ENCODE measurements at places on chromosomes 11 and 22.

- DNase-seq = no peak
Observed at GRCh38 chr11:84420271-84420670, 1134.1 kb upstream of the CCDC90B start.

GRCh38 chr22:22881116-22882000 is 6.3 kb upstream of the IGLL5 start:
- DNase-seq = no peak

GRCh38 chr22:41780746-41781505 is 19.6 kb upstream of the CCDC134 start:
- DNase-seq = no peak

DNA sequence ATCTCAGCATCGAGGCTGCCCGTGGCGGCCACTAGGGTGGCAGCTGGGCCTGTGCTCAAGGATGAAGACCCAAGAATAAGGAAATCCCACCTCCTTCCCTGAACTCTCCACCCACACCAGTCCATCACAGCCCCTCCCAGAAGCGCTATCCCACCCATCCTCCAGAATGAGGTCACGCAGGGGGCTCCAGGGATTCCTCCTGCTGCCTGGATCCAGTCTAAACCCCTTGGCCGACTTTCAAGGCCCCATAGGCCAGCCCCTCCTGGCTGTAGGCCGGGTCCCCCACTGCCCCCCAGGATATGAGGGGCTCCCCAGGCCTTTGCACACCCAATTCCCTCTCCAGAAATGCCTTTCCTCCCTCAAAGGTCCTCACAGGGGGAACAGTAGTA is 19.0 kb upstream of the SCGB1A1 start:
- no peak for DNase-seq

DNA sequence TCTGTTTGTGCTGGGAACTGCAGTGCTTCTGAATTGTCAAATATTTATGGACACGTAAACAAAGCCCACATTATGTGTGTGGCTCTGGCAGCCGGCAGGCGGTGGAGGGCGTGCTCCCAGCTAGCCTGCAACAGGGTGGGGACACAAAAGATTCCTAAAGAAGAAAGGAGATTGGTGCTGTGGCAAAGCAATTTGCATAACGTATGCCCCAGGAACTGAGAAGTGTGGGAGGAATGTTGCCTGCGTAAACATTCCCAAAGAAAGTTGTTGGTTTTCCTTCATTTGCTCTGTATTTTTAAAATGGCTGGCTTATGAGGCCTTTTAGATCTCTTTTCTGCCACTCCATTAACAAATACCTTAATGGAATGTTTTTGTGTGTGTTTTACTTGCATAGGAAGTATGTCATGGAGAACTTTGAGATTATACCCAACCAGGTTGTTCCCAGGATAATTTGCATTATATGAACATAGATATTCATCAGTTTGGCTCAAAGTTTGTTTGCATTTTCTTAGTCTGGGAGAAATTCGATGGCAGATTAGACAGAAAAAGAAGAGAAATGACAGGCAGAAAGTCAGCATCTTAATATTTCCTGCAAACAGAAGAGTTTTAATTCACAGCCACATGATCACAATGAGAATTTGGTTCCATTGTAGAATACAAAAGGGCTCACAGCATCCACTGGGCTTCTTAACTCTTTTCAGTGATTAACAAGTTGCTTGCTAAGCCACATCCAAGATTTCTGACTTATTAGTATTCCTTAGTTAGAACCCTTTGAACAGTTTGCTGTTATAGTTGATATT is 41.8 kb upstream of the DLAT start:
- DNase-seq = no peak

DNA sequence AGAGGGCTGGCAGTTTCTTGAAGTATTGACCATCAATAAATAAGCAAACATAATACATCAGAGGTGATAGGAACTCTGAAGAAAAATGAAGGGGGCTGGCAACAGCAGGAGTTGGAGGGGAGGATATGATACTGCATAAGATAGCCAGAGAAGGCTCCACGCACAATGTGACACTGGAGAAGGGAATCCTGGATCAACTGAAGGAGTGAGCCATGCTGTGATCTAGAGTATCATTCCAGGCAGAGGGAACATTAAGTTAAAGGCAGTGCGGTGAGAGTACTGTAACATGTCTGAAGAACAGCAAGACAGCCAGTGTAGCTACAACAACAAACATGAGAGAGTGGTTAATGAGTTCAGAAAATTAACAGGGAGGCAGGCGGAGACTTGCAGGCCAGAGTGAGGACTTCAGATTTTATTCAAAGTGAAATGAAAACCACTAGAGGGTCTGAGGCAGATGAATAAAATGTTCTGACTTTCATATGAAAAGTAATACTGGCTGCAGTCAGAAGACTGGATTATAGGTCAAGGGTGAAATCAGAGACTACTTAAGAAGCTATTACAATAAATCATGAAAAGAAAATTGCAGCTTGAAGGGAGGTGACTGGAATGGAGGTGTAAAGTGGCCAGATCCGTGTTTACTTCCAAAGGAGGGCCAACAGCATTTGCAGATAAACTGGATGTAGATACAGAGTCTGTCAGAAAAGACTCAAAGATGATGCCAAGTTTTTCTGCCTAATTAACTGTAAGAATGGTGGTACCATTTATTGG is 49.4 kb downstream of the RRAS2 start:
- DNase-seq = no peak

- DNase-seq = no peak
Observed at GRCh38 chr22:42632096-42632495, 8.3 kb downstream of the ATP5MGL start.

DNA sequence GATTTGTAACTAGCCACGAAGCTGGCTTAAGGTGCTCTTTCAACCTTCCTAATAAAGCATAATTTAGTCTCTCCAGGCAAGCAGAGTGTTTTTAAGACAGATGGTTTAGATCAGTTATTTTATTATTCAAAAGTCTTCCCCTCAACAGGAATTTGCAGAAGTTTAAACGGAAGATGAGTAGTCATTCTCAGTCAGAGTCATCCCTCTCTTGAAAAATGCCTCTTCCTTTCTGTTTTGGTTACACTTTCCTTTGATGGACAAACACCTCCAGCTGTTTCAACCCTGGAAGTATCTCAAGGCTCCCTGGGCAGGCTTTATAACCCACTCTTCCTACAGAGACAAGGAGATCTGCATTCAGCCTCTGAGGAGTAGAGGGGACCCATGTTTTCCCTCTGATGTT is 60.3 kb upstream of the POU2AF2 start:
- no peak for DNase-seq

- DNase-seq = no peak
Observed at GRCh38 chr22:42885446-42885845, 28.4 kb upstream of the ARFGAP3 start.

- peak; percentile 16 for DNase-seq
Observed at GRCh38 chr22:27386186-27386585, 415.4 kb downstream of the MN1 start.

DNA sequence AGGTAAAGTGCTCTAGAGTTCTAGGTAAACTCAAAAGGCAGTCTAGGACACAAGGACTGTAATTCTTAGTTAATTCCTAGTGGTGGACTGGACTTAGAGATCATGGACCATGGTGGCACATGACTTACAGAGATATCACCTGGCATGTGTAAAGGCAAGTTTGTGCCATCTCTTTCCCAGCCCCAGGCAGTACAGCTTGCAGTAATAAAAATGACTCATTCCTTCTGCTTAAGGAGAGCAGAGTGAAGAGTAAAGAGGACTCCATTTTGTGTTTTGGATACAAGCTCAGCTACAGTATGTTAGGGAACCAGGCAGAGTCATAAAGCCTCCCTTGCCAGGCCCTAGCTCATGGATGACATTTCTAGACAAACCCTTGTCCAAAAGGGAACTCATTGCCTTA is 629.9 kb downstream of the JRKL start:
- no peak for DNase-seq

DNA sequence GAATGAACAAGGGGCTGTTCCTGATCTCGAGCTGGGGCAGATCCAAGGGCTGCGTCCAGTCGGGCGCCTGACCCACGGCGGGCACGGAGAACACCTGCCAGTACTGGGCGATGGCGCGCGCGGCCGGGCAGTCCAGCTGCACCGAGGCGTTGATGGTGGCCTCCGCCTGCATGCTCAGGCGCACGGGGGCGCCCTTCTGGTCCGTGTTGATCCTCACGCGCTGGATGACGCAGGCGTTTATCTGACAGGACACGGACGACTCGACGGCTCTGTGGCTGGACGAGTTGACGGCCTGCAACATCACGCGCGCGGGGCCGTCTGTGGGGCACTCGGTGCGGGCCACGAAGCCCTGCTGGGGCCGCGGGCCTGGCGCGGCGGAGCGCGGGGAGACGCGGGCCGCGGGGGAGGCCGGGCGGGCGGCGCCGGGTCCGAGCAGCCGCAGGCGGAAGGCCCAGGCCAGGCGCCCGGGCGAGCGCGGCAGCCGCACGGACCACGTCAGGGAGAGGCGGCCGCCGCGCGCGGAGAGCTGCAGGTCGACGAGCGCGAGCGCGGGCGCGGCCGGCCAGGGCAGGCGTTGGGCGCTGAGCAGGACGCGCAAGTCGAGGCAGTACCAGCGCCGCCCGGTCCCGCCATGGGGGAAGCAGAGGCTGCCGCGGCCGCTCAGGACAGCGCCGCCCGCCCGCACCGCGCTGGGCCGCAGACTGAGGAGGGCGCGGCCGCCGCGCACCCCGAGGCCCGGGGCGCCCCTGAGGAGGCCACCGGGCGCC is 511 bp downstream of the PKDREJ start:
- no peak for DNase-seq

- DNase-seq = no peak
Observed at GRCh38 chr11:119092880-119093842, 8.5 kb downstream of the HMBS start.

DNA sequence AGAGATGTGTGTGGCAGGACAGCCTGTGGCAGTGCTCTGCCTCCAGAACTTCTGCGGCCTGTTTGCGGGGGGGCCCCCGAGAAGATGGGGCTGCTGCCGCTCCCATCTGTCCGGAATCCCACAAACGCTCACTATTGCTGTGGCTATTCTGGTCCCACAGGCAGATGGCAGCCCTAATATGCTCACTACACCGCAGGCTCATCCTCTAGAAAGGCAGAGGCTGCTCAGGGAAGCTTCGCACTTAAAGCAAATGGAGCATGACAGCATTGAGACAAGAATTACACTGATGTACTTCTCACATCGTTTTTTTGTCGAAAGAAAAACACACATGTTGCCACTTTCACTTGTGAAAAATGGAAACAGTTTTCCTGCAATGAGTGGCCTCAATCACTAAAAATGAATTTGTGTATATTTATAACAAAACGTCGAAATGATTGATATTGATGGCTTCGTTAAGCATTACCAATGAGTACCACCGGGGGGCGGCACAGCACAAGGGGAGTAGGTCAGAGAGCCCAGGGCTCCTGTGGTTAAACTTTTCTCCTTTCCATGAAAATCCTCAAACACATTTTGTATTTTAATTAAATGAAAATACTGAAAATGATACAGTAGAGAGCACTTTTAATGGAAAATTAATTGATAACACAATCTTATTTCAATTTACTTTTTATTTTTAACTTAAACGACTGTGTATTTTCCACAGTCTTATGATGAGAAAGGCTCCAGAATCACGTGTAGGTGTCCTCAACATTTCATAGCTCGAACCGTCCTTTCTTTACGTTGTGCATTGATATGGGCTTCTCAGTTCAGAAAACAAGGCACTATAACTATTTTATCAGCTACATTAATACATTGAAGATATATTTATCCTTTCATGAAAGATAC is 69.1 kb downstream of the CTTN start:
- DNase-seq = peak; percentile 54

GRCh38 chr11:3138178-3139085 is 26.7 kb downstream of the OSBPL5 start:
- no peak for DNase-seq

GRCh38 chr11:19647816-19648215 is 64.8 kb upstream of the NAV2 start:
- DNase-seq = no peak

DNA sequence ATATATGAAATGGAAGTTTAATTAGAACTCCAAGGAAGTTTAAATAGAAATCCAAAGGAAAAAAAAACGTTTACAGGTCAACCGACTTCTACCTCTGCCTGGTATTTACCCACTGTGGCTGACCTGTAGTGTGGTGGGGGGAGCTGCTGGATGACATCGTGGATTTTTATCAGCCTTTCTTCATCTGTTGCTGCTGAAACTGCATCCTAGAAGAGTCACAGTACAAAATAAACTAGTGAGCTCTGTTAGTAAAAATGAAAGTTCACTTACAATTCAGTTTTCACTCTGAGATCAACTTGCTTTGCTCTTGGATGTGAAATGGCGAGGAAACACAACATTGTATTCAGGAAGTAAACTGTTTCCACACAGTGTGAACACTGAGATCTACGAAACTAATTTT is 43.2 kb upstream of the TP53AIP1 start:
- no peak for DNase-seq

DNA sequence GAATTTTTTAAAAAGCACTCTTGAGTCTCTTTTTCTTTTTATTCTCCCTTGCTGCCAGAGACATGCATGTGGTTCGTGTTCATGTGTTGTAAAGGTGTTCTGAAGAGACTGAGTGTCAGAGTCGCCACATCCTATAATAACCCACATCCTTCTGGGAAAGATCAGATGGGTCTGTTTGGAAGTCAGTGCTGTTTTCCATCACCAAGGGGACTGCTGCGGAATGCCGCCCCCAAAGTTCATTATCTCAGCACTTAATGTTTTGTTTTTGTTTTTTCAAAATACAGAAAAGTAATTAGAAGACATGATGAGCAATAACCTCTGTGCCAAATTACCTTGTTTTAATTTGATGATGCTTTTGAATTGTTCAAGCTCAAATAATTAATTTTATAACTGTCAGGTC is 56.9 kb upstream of the EIF3M start:
- DNase-seq = no peak

DNA sequence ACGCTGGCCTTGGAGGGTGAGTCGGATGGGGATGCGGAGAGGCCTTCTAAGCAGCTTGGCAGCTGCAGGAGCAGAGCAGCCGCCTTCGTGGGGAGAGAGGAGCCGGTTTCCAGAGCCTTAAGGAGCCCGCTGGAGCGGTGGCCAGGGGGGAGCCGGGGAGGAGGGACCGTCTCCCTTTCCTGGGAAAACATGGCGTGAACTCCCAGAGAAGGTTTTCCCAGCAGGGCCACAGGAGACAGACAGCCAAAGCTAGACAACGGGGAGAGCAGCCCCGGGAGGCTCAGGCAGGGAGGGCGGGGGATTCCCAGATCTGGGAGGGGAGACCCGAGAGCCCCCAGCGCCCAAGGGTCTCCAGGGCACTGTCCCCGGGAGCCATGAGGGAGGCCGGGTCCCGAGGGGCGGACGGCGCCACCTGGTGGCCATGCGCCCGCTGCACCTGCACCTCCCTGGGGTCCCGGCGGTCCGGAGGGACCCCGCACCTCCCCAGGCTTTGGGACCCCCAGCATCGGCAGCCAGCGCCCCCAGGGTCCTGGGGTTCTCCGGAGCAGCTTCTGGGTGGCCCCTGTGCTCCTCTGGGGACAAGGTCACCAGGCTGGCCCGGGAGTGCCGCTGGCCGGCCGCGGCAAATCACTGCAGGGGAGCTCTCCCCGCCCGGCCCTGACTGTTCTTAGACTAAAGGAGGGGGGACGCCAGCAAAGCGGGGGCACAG is 2.4 kb upstream of the SYT8 start:
- DNase-seq = peak; percentile 19

- DNase-seq = no peak
Observed at GRCh38 chr11:20022363-20023081, 137.8 kb downstream of the DBX1 start.

GRCh38 chr22:28674121-28674563 is 5.5 kb downstream of the TTC28 start:
- peak; percentile 35 for DNase-seq

Data from ACHN (cell line).